Activated T-cell treated with anti-CD3 and anti-CD28 coated beads, Interleukin-2, amount 50 U/mL, for 24 hours (primary cell): ENCODE measurements at places on chromosomes 4 and X.
A peak's percentile ranks its signal among the peaks of the same experiment; 100 is the strongest.

DNA sequence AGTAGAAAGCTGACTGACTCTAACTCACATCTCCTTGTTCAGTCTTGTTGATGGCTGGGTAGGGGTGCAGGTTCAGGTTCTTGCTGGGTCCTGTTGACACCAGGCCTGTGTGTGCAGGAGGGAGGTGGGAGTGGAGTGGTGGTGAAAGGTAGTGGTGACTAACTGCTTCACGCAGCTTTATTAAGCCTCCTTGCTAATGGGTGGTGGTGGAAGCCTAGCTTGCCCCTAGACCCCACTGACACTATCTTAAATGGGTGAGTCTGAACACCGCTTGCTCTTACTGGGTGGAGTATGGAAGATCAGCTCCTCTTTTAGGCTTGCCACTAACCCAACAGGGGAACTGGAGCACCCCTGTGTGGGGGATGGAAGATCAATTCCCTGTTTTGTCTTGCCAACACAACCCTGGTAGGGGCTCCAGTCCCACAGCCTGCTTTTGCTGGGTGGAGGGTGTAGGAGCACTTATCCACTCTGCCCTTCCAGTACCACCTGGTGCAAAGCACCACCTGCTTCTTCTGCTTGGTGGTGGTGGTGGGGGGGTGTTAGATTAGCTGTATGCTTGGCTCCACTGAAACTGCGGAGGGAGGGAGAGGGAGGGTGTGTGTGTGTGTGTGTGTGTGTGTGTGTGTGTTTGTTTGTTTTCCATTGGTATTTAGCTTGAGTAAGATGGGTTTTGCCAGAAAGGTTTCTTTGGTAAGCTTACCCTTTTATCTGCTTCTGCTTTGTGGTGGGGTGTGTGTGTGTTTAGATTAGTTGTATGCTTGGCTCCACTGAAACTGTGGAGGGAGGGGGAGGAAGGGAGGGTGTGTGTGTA lies 25.6 kb downstream of the KDM6A start:
- no peak for DNase-seq

DNA sequence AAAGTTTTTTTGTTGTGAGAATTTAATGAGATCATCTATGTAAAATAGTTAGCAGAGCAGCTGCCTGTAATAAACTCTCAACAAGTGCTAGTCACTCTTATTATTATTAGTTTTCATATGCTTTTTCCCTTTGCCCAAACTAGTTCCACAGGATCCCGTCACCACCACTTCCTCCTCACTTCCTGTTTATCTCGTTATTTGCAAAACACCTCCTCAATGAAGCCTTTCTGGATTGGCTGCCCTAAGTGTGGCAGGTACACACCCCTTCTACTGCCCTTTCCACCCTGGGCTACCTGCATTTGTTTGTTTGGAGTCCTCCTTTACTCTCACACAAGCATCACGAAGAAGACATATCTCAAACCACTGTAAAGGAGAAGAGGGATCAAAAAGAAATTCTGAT lies 54.4 kb upstream of the KLF3 start:
- no peak for DNase-seq

- no peak for DNase-seq
Observed at GRCh38 chrX:44723426-44723825, 120.4 kb upstream of the DUSP21 start.

- DNase-seq, result no peak
Observed at GRCh38 chrX:21487832-21488231, 113.6 kb downstream of the CNKSR2 start.

DNA sequence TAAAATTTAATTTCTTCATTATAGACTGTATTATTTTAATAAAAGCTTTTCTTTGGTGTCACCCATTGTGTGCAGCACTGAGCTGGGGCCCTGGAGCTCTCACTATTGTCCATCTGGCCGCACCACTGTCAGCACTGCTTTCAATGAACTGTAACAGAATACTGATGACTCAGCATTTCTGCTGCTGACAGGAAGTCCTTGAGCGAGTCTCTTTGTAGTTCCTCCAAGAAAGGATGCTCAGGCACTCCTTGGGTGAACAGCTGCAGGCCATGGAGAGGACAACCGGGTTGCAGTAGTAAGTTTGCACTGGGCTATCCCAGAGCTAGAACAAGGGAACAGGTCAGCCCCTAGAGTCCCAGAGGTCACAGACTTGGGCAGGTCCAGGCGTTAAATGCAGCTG lies 81.6 kb downstream of the SORBS2 start:
- no peak for DNase-seq

DNA sequence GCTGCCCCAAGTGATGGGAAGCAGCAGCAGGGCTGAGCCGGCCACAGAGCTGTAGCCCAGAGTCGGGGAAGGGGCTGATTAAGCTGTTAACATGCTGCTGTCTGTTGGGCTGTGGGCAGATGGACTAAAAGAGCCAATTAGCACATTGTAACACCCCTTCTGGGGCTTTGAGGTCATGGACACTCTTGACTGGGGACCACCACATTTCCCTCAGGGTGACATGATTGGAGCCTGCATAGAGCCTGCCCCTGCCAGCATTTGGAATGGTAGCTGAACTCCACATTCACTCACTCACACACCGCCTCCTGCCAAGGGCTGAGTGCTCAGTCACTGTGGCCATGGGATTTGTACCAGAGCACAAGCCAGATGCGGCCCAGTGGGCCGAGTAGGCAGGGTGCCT lies 646.9 kb downstream of the FAT4 start:
- no peak for DNase-seq

- no peak for DNase-seq
Observed at GRCh38 chr4:15729910-15730533, 27.2 kb downstream of the BST1 start.

GRCh38 chr4:107037199-107037584 lies 1.1 kb upstream of the DKK2 start:
- peak; percentile 31 for DNase-seq

GRCh38 chrX:139930916-139931645 lies 1.8 kb downstream of the ATP11C start:
- peak; percentile 50 for DNase-seq

DNA sequence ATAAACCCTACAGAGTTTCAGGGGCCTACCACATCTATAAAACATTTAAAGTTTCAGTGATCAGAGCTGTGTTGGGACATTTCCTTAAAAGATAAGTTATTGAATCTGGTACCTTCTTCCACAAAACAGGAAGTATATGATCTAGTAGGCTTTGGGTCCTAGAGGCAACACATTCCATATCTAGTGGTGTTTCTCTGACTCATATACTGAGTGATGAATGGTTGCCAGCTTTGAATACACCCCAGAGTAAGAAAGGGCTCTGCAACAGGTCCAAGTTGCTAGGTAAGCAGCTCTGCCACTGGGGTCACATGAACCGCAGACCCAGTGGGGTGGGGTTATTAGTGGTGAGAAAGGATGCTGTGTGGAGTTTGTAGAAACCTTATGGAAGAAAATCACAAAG lies 32.4 kb upstream of the BLTP1 start:
- DNase-seq, result no peak
